NCI-H1092 treated with DMSO at 0.1 percent for 48 hours (cell line): ENCODE measurements at places on chromosomes 4 and X.

DNA sequence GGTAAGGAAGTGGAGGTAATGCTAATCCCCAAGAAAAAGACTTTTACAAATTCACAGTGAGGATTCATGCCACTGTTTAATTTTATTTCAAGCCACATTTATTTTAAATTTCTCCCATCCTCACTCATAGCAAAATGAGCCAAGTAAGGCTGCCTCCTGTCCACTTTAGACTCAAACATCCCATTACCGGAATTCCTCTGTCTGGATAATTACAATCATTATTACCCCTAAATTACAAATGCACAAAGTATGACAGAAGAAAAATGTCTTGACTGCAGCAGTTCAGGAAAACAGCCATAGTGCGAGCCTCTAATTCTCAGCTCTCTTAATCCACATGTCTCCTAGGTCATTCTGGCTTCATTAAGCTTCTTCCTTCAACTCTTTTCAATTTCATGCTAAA lies 57.0 kb downstream of the MAPK10 start:
- no peak for DNase-seq

DNA sequence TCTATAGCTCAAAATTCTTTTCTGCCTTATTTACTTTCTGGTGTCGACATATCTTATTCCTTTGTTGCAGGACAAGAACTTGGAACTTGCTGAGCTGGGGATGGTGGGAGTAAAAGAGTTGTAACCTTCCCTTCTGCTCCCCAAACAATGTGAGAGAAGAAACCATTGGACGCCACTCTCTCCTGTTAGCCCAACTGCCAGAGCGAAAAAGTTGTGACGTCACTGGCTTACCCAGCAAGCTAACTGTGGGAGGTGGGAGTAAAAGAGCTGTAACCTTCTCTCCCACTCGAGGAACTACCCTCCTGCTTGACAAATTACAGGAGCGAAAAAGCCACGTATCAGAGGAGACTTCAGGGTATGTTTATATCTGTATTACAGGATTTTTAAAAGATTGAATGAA lies 90.0 kb upstream of the PCDH10 start:
- no peak for DNase-seq

GRCh38 chr4:14364953-14365536 lies 637.2 kb upstream of the CPEB2 start:
- no peak for DNase-seq

- no peak for DNase-seq
These were observed 52.1 kb downstream of the RTL5 start for GRCh38 chrX:72079607-72080006.
